ENCODE measurements at places on chromosomes 7 and 10. TPM values are rescaled to one million over a fixed set of nuclear protein-coding genes. Genes with fewer than 3 reads are reported as not detected.

UBE2D4 gene
- total RNA-seq = 30.4 TPM

ARHGEF35 gene
- total RNA-seq = 4.2 TPM

FRAT1 gene
- 1.6 TPM for total RNA-seq

MRC1 gene
- 8.7 TPM for total RNA-seq

ZNF804B gene
- not detected for total RNA-seq

MMRN2 gene
- total RNA-seq = 53.6 TPM

GPR15LG gene
- total RNA-seq = not detected

TNS3 gene
- total RNA-seq = 39.7 TPM

WASHC2A gene
- 52.6 TPM for total RNA-seq

SVOPL gene
- total RNA-seq = 0.72 TPM

WNT16 gene
- total RNA-seq = 2.8 TPM

CCL24 gene
- total RNA-seq = not detected

CYP2E1 gene
- total RNA-seq = 0.31 TPM

ACBD7 gene
- total RNA-seq = 1.0 TPM

CAV1 gene
- total RNA-seq = 248 TPM

GFRA1 gene
- 122 TPM for total RNA-seq

ZNF853 gene
- total RNA-seq = 26.1 TPM
